H9 (cell line): ENCODE measurements at places on chromosomes 5 and 9. TPM values are rescaled to one million over a fixed set of nuclear protein-coding genes. Genes with fewer than 3 reads are reported as not detected.

DNA sequence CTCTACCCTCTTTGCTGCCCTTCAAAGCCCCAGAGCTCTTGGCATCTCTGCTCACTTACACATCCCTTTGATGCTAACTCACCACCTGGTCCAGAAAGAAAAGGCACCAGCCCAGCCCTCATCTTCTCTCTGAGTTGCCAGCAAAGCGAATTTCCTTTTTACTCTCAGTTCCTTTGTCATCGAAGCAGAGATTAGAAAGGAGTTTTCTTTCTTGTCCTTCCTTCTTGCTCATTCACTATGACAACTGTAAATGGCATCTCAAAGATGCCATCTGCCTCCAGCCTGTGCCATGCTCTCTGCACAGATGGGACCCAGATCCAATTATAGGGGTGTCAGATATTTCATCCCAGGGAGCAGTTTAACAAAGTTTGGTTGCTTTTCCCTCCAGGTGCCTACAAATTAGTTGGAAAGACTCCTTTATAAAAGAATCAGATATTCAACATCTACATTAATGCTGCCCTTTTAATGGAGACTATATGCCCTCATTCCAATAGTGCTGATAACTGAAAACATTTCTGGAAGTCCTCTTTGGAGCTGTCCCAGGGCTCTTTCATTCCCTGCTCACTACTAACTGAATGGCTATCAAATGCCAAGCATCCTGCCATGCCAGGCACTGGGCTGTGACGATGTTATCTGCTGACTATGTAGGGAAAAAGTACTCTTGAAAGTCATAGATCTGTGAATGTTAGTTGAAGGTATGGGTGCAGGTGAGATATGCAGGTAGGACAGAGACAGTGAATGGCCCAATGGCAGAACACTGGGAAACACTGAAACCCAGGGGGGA, 58.9 kb downstream of the SUSD1 start:
- DNase-seq, result no peak

DNA sequence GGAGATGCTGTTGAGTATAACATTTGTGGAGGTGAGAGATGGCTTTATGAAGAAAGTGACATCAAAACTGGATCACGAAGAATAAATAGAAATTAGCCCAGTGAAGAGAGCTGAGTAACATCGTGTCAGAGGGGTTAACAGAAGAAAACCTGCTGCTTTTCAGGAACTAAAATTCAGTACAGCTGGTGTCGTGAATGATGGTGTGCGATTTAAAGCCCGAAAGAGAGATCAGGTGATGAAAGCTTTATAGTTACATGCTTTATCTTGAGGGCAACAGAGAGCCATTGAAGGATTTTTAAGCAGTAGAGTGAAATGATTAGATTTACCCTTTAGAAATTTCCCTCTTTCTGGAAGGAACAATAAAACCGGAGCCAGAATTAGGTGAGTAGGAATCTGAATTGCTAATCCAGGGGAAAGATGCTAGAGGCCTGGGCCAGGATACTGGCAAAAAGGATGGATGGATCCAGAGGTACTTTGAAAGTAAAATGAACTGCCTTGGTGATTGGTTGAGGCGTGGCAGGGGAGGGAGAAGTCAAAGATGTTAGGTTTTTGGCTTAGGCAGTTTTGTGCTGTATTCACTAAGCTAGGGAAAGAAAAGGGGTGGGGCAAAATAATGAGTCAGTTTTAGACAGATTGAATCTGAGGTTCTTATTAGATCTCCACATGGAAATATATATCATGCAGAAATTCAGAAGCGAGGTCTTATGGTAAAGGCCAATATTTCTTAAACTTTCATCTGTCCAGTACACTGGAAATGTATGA, 3.4 kb downstream of the LRRC70 start:
- DNase-seq, result no peak

DNA sequence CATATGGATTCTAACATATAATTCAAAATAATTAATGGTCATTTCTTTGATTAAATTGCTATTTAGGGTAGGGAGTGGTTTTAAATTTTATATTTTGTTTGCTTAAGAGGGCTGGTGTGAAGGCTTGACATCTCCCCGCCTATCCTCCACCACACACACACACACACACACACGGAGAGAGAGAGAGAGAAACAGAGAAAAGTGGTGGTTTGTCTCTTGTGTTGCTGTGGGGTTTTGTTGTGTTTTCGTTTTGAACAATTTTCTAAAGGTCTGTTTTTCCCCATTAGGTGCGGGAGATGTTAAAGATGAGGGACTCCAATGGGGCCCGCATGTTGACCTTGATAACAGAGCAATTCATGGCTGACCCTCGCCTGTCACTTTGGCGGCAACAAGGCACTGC, 161.9 kb downstream of the ZSWIM6 start:
- no peak for DNase-seq

DNA sequence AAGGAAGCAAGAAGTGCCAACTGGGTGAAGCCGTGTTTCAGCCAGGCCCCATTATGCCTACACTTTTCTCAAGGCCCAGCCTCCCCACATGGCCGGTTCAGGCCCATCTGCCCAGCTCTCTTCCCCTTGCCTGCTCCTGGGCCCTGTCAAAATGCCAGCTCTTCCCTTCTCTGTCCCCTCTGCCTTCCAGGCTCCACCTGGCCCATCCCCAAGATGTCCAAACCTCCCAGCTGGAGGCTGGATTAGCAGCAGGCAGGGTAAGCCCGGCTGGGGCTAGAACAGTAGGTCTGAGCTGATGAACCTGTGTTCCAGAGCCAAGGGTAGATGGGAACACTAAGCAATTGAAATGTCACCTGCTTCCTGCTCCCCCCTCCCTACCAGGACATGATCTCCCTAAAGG, 64.1 kb upstream of the HSPA9 start:
- no peak for DNase-seq

DNA sequence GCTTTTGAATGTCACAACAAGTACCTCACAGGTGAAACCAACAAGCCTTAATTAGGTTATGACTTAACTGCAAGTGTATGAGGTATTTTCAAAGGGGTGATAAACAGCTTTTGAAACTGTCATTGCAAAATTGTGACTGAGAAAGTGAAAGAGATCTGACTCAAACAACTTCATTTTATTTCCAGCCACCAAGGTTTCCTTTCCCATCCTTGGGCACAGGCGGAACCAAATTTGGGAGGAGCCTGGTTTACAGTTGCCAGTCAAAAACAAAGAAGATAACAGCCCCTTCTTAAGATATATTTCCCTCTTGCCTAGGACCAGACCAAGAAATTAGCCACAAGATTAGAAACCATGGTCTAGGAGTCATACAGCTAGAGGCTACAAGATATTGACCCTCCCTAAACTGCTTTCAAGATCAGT, 417.1 kb downstream of the CSNK1G3 start:
- no peak for DNase-seq

- peak; percentile 87 for DNase-seq
These were observed 140.3 kb downstream of the TSSK1B start for GRCh38 chr5:113294311-113295110.

DNA sequence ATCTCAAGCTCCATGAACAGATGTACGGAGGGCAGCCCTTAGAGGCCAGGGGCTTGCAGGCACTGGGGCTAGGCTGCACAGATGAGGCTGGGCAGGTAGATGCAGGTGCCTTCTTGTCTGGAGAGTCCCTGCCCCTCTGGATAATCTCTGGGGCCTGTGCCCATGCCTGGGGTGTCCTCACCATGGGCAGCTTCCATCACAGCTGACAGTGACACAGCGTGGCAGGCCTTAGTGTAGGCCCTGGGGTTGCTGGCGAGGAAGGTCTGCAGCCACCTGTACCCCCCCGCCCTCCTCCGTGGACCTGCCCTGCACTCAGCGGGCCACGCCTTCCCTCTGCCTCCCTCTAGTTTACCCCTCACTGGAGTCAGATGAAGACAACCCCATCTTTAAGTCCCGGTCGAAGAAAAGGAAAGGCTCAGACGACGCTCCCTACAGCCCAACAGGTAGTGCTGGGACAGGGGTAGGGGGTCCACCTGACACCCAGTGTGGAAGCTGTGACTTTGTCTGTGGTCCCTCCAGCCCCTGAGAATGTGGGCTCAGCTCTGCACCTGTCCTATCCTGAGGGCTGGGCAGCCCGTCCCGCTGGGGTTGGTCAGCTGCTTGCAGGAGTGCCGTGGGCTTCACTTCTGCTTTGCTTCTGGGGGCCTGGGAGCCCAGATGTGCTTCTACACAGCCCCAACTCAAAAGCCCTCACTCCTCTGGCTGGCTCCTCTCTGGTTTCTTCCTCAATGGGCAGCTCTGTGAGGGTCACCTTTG, 98.4 kb downstream of the PHF2 start:
- DNase-seq, result peak; percentile 17

DNA sequence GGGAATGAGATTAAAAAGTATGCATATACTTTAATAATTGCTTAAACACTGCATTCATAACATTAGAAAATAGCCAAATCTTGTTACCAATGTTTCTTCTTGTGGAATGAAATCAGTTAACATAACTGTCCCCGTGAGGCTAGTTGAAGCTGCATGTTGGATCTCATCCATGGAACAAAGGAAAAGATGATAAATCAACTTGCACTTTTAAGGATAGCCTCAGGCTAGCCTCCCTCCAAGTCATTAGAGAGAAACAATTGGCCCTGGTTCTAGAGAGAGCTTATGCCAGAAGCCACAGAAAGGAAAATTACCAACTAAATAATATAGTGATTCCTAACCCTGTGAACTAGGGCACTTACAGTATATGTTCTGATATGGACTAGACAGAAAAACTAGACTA, 66.9 kb downstream of the GRIN3A start:
- no peak for DNase-seq

DNA sequence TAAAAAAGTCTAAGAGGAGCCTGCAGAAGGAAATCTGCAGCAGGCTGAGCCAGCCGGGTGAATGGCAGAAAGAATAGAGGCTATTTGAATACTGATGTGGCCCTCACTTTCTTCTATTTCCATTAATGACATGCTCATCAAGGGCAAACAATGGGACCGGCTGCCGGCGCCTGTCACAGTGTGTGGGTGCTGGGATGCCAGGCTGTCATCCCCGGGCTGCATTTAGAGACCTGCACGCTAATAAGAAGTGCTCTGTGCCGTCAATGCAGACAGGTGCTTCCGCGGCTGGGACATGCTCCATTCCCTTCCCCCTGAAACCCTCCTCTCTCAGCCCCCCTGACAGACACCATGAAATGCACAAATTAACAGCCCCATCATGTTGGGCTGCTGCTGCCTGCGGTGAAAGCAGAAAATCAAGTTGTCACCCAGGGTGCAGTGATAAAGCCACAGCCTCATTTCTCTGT, 217.7 kb upstream of the TBCA start:
- DNase-seq, result no peak

DNA sequence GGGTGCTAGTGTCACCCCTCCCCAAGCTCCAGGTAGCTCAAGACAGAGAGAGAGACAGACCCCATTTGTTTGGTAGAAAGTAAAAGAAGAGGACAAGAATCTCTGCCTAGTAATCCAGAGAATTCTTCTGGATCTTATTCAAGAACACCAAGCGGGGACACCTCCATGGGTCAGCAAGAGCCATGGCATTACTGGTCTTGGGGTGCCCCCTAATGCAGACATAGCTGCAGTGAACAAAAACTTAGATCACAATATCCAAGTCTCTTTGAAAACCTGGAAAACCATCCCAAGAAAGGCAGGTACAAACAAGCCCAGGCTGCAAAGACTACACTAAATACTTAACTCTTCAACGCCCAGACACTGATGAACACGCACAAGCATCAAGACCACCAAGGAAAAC, 29.9 kb upstream of the PDE4D start:
- no peak for DNase-seq

GRCh38 chr5:157180374-157181264, at the start of gene ITK:
ITK (plus strand) TSS chr5:157180840; CDS start chr5:157180978, 138 bp downstream.
- DNase-seq, result no peak

DNA sequence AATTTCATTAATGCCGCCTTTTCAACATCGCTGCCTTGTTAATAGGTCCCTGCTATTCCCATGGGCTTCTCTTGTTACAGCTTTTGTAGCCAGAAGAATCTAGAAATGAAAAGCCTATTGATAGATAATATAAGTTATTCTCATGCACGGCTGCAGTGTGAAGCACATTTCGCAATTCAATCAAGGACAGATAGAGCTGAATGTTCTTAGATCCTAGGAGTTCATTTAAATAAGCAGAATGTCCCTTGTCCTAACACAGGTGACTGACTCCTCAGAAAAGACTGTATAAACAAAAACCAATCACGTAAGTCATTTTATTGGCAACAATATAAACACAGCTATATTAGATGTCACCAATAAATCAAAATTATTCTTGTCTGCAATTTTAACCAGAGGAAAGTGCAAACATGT, 9.4 kb downstream of the GLIS3 start:
- no peak for DNase-seq

DNA sequence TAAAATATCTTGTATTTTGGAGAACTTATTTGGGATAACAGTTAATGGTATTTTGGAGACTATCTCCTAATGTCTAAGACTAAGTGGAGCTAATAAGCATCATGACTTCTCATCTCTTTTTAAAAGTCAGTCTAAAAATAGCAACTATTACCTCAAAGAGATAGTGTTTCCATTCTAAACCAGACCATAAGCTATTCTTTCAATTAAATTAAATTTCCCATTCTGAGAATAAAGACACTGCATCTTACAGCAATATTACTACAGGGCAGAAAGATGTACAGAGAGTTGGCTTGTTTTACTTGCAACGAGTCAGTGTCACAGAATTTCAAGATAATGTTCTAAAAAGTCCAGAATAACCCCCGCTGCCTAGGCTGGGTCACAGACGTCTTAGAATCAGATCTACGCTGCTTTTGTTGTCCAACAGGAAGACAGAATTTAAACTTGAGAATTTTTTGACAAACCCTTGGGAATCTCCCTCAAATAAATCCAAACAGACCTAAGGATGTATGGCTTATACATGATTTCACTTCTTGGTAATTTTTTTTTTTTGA, 98.9 kb downstream of the USP20 start:
- DNase-seq, result no peak

- no peak for DNase-seq
These were observed 299.7 kb downstream of the IZUMO3 start for GRCh38 chr9:24245988-24246387.

Gene CDKN2B
- 0.13 and 0.48 TPM in 2 replicates for total RNA-seq

Gene GFRA3
- 1.6 and 1.8 TPM in 2 replicates for total RNA-seq

Gene TRIM14
- total RNA-seq, result 12.5 and 14.7 TPM in 2 replicates

Gene ZNF622
- 42.2 and 45.0 TPM in 2 replicates for total RNA-seq

Gene NPR2
- total RNA-seq, result 12.2 and 12.5 TPM in 2 replicates

Gene INSL4
- total RNA-seq, result not detected in 2 replicates

Gene RNF224
- 0.15 and 0.20 TPM in 2 replicates for total RNA-seq

Gene TAF9
- 82.4 and 85.0 TPM in 2 replicates for total RNA-seq

Gene CEP72
- 24.8 and 26.7 TPM in 2 replicates for total RNA-seq

Gene SLC44A1
- 59.6 and 60.7 TPM in 2 replicates for total RNA-seq

Gene TMEM215
- 0.28 and 0.33 TPM in 2 replicates for total RNA-seq

Gene GOLGA2
- 44.2 and 51.0 TPM in 2 replicates for total RNA-seq

Gene HTR4
- total RNA-seq, result not detected in 2 replicates
